IMR-90 (cell line): ENCODE measurements at places on chromosomes 4 and X. TPM values are rescaled to one million over a fixed set of nuclear protein-coding genes. Genes with fewer than 3 reads are reported as not detected.
A peak's percentile ranks its signal among the peaks of the same experiment; 100 is the strongest.

TMEM156 gene
- 0.53 and 0.82 TPM in 2 replicates for polyA plus RNA-seq

KIAA1210 gene
- polyA plus RNA-seq, result not detected in 2 replicates

MAGEE2 gene
- not detected in 2 replicates for polyA plus RNA-seq

PASD1 gene
- not detected in 2 replicates for polyA plus RNA-seq

SLC16A2 gene
- 23.8 and 24.9 TPM in 2 replicates for polyA plus RNA-seq

FAM156B gene
- polyA plus RNA-seq, result 44.0 and 52.4 TPM in 2 replicates

RHOXF1 gene
- polyA plus RNA-seq, result not detected in 2 replicates

PHOX2B gene
- not detected in 2 replicates for polyA plus RNA-seq

TEC gene
- polyA plus RNA-seq, result 0.16 and 0.39 TPM in 2 replicates

DCHS2 gene
- not detected in 2 replicates for polyA plus RNA-seq

SSX4 gene
- not detected in 2 replicates for polyA plus RNA-seq

FRMPD4 gene
- polyA plus RNA-seq, result 0.40 and 0.53 TPM in 2 replicates

DNA sequence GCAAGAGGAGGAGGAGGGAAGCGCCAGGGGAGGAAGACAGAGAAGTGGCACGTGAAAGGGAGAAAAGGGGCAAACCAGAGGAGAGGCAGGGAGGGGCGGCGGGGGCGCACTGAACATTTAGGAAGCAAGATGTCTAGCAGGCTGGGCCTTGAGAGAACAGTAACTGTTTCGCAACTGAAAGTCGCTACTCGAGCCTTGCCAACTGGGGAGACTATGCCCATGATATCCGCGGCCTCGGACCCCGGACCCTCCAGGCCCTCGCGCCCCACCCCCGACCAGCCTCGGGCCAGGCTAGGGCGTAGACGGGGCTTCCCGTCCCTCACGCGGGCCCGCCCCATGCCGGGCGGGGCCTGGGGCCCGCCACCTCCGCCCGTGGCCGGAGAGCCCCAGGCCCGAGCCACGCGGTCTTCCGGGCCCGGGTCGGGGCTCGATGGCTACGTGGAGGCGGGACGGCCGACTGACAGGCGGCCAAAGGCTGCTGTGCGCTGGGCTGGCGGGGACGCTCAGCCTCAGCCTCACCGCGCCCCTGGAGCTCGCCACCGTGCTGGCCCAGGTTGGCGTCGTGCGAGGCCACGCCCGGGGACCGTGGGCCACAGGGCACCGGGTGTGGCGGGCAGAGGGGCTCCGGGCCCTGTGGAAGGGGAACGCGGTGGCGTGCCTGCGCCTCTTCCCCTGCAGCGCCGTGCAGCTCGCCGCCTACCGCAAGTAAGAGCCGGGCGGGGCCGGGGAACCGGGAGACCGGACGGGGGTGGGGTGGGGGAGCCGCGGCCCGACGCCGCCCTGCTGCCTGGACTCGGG is at the start of gene SLC25A43:
TSS of gene SLC25A43 (plus strand) at position 363 of the 798 bp plus-strand sequence. CDS start at position 431, 68 bp downstream.
- peak within 1 kb of the TSS; percentile 81 for H3K4me3 ChIP-seq
- no peaks in the 10 kb centered on the region; the same call in 1 of the 2 replicates for H3K36me3 ChIP-seq
- peaks cover 9% of the 10 kb centered on the region for H3K4me1 ChIP-seq
- no peaks in the 10 kb centered on the region for H3K27me3 ChIP-seq

DNA sequence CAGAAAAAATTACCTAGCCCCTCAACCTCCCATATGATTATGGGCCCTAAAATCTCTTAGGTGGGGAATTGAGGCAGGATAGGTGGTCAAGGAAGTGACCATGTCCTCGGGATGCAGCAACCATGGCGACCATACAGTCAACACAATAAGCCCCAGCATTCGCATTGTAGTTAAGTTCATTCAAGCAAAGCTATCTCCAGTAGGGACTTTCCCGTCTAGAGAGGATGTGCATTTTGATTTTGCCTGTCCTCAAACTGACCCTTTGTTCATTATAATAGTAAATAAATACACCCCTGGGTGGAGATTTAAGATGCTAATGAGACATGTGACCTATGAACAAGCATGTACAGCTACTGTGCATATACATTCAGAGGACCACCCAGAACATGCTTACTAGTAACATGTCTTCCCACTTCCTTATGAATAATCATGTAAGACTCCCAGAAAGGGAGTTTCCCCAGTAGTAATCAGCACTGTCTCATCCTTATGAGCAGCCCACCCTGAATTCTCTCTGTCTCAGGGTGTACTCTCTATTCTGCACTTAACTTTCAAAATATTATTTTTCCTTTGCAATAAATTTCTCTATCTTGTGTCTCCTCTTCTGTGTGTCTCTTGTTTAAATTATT is 74.3 kb downstream of the NUDT11 start:
- H3K27me3 ChIP-seq, result peaks cover 3% of the 10 kb centered on the region; the same call in 1 of the 2 replicates
- H3K4me3 ChIP-seq, result no peak overlapping the region
- H3K4me1 ChIP-seq, result no peaks in the 10 kb centered on the region
- no peak for DNase-seq

- no peaks in the 10 kb centered on the region for H3K27me3 ChIP-seq
- H3K4me3 ChIP-seq, result peak overlapping the region; percentile 7; the same call in 1 of the 2 replicates
- no peaks in the 10 kb centered on the region for H3K36me3 ChIP-seq
- H3K4me1 ChIP-seq, result no peaks in the 10 kb centered on the region
Observed at GRCh38 chrX:33194876-33195433, 16.4 kb downstream of the DMD start.

DNA sequence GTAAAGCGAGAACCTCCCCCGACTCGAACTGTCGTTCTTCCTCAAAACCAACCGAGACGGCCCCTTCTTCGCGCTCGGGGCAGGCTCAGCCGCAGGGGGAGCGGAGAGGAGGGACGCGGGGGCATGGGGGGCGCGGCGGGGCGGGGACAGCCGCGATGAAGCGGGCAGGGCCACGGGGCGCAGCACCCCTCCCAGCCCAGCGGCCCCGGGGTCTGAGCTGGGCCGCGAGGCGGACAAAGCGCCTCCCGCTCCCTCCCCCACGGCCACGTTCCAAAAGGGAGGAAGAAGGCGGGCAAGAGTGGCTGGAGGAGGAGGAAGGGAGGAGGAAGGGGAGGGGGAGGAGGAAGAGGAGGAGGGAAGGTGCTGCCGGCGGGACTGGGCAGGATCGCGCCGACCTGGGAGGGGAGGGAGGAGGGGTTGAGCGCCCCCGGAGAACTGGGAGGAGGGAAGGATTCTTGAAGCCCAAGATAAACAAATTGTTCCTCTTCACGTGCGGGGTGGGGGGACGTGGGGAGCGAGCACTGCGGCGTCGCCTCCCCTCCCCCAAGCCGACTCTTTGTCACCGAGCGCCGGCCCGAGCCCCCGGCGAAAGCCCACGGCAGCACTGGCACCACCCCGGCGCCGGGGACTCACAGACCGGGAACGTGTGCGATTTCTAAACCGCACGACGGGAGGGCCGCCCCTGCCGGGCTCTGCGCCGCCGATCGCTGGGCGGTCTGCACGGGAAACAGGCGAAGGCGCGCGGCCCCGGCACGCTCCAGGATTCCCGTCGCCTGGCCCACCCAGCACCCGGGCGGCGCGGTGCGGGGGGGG is 2.9 kb downstream of the MAML3 start:
- no peaks in the 10 kb centered on the region for H3K4me1 ChIP-seq
- no peaks in the 10 kb centered on the region for H3K36me3 ChIP-seq

DNA sequence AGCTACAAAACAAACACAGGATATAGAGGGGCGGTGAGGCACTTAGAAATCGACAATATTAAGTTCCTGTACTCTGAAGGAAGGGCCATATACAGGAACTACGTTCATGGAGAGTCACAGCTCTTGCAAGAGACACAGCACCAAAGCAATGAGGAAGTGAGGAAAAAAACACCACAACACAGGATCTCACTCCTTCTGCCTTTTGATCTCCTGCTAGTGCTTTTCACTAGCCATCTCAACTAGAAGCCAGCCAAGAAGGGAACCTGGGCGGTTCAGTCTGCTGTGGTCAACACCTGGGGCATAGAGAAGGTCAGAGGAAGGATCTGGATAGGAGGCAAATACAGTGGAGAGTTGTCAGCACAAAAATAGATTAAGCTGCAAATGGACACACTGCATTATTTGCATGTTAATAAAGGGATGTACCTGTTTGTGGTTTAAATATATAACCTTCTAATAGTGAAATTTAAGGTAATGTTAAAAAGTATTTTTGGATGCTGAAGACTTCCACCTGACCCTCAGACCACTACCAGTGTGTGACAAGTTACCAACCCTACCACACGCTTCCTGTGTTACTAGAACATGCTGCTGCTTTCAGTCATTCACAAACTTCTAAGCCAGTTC is 104.6 kb downstream of the DTHD1 start:
- no peak overlapping the region for H3K4me3 ChIP-seq
- H3K36me3 ChIP-seq, result no peaks in the 10 kb centered on the region
- no peak for DNase-seq
- H3K27ac ChIP-seq, result no peak overlapping the region
- H3K4me1 ChIP-seq, result no peaks in the 10 kb centered on the region

DNA sequence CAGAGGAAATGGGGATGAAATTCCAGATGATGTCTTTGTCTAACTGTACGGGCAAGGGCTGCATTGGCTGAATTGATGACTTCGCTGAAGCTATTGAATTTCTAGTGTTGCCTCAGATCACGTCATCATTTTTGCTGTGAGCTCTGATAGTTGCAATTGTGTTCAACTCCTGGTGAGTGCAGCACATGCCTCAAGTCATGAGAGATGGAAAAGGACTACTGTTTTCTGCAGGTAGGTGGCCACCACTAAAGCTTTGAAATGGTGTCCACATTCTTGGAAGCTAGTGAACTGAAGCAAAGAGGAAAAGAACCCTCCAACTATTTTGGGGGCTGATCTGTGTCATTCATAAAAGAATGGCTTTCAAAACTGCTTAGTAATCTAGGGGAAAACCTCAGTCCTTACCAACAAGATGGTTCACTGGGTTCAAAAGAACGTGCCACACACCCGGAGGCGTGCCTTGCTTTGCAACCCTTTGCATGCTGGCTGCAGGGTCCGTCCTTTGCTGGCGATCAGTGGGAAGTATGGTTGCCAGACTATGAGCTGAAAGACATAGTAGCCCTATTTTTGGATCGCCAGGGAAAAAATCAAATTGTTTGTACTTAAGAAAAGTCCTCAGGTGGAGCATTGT is 88.1 kb upstream of the STOX2 start:
- H3K36me3 ChIP-seq, result no peaks in the 10 kb centered on the region
- no peak overlapping the region for H3K27ac ChIP-seq
- no peak for DNase-seq
- H3K4me3 ChIP-seq, result no peak overlapping the region
- H3K27me3 ChIP-seq, result peaks cover 2% of the 10 kb centered on the region; the same call in 1 of the 2 replicates

- no peaks in the 10 kb centered on the region for H3K27me3 ChIP-seq
- H3K27ac ChIP-seq, result peak overlapping the region; percentile 48
- H3K4me3 ChIP-seq, result no peak overlapping the region
- H3K4me1 ChIP-seq, result peaks cover 9% of the 10 kb centered on the region
Observed at GRCh38 chr4:168796362-168797106, 213.5 kb downstream of the CBR4 start.

- H3K27me3 ChIP-seq, result no peaks in the 10 kb centered on the region
- no peaks in the 10 kb centered on the region for H3K4me1 ChIP-seq
- H3K36me3 ChIP-seq, result no peaks in the 10 kb centered on the region
- H3K4me3 ChIP-seq, result no peak overlapping the region
- H3K27ac ChIP-seq, result no peak overlapping the region
Observed at GRCh38 chrX:10187421-10187820, 30.6 kb downstream of the CLCN4 start.

- no peak overlapping the region for H3K27ac ChIP-seq
- no peaks in the 10 kb centered on the region for H3K27me3 ChIP-seq
- no peaks in the 10 kb centered on the region for H3K4me1 ChIP-seq
- H3K36me3 ChIP-seq, result no peaks in the 10 kb centered on the region
Observed at GRCh38 chr4:148814030-148814429, 371.8 kb upstream of the NR3C2 start.

- no peaks in the 10 kb centered on the region for H3K27me3 ChIP-seq
- no peaks in the 10 kb centered on the region for H3K36me3 ChIP-seq
- no peak overlapping the region for H3K4me3 ChIP-seq
- H3K4me1 ChIP-seq, result no peaks in the 10 kb centered on the region
- H3K27ac ChIP-seq, result no peak overlapping the region
Observed at GRCh38 chr4:96598465-96598864, 758.6 kb downstream of the PDHA2 start.

DNA sequence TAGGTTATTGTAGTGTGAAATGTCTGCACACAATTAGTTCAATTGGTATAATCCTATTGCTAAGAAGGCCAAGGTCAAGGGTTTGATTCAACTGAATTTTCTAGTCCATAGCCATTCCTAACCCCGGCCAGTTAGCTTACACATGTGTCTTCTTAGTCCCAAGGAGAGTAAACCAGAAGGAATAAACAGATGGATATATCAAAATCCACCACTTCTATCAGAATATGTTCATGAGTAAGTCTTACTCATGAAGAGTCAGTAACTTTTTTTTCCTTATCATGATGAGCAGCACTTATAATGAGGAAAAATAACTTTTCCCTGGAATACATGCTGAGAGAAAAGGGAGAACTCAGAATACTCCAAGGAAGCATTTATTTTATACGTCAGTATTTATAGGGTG is 9.5 kb downstream of the HHIP start:
- peaks cover 3% of the 10 kb centered on the region; the same call in 1 of the 2 replicates for H3K4me1 ChIP-seq
- no peaks in the 10 kb centered on the region for H3K36me3 ChIP-seq
- H3K4me3 ChIP-seq, result no peak overlapping the region
- H3K27ac ChIP-seq, result no peak overlapping the region
- no peaks in the 10 kb centered on the region for H3K27me3 ChIP-seq
- peak; percentile 74 for DNase-seq

DNA sequence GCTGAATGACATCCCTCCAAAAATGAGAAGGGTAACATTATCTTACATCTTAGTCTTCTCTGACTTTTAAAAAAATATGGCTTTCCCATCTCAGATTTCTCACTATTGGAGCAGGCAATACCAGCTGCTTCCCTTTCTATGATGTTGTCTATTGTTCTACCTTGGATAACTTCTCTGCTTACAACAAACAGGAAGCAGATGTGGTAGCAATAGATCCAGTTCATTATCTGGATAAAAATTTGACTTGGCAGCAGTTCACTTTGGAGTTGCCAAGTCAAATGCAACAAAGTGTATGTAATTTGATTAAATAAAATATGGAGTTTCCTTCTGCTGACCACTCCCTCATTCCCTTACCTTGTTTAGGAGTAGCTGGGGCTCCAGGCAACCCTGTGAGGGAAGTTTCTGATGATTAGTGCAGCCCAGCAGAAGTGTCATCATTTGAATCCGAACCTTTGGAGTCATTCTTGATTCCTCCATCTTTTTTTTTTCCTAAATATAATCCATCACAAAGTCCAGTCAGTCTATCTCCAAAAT is 72.0 kb upstream of the GPRIN3 start:
- H3K4me1 ChIP-seq, result no peaks in the 10 kb centered on the region
- no peaks in the 10 kb centered on the region for H3K27me3 ChIP-seq
- no peak overlapping the region for H3K27ac ChIP-seq
- H3K36me3 ChIP-seq, result no peaks in the 10 kb centered on the region
- DNase-seq, result no peak

DNA sequence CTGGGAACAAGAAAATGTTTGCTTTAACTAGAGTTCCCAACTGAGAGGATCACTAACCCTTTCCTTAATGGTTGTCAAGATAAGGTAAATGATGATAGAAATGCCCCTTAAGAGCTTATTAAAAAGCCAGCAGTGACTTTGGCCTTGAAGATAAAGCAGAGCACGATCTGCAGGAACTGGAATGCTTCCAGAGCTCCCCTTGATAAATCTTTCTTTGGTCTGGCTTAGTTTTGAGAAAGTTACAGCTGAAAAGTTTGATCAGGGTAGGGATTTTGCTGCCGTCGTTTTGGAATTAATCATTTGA is 64.0 kb downstream of the PTTG2 start:
- no peaks in the 10 kb centered on the region for H3K4me1 ChIP-seq
- peaks cover 5% of the 10 kb centered on the region for H3K36me3 ChIP-seq
- H3K27me3 ChIP-seq, result no peaks in the 10 kb centered on the region
- DNase-seq, result no peak
- no peak overlapping the region for H3K27ac ChIP-seq
- no peak overlapping the region for H3K4me3 ChIP-seq

GRCh38 chrX:120781403-120781802 is 94.3 kb downstream of the CT47B1 start:
- H3K4me3 ChIP-seq, result no peak overlapping the region
- H3K27me3 ChIP-seq, result no peaks in the 10 kb centered on the region; the same call in 1 of the 2 replicates
